ENCODE measurements at places on chromosomes 2 and 18.

DNA sequence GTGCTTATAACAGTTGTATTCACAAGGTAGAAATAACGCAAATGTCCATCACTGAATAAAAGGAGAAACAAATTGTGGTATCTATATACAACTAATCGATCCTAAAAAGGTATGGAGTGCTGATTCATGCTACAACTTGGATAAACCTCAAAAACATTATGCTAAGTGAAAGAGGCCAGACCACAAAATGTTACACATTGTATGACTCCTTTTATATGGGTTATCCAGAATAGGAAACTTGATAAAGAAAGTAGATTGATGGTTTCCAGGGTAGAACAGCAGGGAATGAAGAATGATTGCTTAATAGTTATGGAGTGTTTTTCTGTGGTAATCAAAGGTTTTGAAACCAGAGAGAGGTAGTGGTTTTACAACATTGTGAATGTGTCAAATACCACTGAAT, 432.2 kb upstream of the TRIB2 start:
- no peak for DNase-seq

DNA sequence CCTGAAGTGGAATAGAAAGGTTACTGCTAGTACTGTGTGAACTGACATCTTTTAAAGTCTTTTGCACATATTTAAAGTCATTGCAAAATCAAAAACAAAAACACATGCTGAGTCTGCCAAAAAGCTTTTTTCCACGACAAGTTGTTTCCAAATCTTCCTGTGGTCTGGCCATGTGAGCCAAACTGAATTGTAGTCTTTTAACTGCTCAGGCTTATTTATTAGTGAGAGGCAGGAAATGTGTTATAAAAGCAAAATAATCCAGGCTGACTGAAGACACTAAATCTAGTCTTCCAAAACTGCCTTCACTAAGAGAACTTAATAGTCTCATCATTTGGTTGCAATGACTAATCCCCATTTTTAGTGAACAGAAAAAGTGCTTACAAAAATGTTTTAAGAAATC, 2.3 kb downstream of the KRCC1 start:
- no peak for DNase-seq

GRCh38 chr2:196927376-196928225, 1.1 kb upstream of the PGAP1 start:
- peak; percentile 39 for DNase-seq

- no peak for DNase-seq
Measured at GRCh38 chr18:54094474-54094873, 130.0 kb downstream of the MBD2 start.

DNA sequence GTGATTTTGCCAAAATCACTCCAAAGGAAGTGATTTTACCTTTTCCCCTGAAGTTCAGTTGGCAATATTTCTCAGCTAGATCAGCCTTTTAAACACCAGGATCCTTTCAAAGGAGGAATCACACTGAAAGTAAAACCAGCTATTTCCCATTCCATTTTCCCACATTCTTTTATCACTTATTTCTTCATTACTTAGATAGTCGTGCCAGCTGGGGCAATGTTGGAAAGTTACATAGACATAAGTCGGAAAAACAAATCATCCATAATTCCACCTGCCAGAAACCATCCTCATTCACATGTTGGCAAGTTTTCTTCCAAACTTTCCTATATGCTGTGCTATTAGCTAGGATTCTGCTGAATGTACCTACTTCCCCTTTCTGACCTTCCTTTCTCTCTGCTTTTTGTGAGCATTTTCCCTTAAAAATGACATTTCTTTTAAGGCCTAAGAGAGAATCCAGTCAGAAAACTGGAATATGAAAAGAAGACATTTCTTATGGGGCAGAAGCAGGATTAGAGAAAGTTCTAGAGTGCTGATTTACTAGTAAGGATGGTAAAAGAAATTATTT, 170.0 kb upstream of the STK17B start:
- DNase-seq = no peak

DNA sequence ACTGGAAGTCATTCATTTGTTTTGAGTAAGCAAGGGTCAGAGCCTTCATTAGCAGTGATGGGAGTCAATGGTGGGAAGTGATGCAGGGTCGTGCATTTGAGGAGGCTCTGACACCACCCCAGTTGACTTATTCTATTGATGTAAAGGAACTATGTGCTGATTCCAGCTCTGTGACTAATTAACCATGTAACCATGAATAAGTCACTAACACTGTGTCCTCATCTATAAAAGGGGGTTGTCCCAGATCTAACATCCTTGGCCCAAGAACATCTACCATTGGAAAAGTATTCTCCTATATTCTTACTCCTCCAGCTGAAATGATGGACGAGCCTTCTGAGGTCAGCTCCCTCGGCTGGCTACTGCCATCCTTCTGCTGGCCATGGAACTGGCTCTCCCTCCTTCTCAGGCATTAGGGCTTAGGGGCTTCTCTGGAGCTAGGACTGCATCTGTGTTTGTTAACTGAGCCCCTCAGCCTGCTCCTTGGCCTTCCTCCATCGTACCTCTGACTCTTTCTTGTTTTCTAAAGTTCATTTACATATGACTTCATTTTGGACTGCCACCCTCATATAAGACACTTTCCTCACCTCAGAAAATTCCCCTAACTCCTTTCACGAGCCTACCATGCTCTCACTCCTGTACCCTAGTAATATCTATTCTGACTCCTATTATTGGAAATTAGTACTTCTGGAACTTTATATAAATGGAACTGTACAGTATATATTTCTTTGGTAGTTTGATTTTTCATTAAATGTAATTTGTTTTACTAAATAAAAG, 115.5 kb downstream of the KCTD1 start:
- no peak for DNase-seq

GRCh38 chr2:181660181-181660580, 3.3 kb upstream of the CERKL start:
- DNase-seq = no peak

GRCh38 chr18:73807551-73808192, 340.0 kb downstream of the FBXO15 start:
- no peak for DNase-seq

- DNase-seq = no peak
Measured at GRCh38 chr2:7161501-7161900, 244.3 kb downstream of the RNF144A start.

DNA sequence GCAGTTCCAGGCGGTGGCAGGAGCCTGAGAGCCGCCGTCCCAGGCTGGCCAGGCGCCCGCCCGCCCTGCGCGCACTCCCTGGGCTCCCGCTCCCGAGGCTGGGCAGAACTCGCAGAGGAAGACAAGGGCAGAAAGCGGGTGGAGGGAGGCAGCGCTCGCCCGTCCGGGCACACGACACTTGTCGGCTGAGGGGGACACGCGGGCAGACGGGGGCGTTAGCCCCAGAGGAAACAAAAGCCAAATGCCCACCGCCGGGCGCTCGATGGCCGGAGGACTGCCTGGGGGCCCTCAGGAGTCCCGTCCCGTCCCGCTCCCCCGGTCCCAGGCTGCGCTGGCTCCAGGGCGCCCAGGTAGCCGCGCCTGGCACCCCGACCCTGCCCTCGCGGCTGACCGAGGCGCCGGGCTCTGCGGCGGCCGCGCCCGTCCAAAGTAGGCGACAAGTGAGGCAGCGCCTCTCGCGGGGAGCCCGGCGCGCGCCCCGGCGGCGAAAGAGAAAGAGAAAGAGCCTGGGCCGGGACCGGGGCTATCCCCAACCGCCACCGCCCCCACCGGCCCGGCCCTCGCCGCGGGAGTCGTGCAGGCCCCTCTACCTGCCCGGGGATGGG, 491 bp downstream of the L3MBTL4 start:
- no peak for DNase-seq

GRCh38 chr18:24395049-24395795, 2.4 kb downstream of the OSBPL1A start:
- DNase-seq = no peak

- DNase-seq = peak; percentile 45
Measured at GRCh38 chr2:70143314-70144150, 47.3 kb downstream of the C2orf42 start.

DNA sequence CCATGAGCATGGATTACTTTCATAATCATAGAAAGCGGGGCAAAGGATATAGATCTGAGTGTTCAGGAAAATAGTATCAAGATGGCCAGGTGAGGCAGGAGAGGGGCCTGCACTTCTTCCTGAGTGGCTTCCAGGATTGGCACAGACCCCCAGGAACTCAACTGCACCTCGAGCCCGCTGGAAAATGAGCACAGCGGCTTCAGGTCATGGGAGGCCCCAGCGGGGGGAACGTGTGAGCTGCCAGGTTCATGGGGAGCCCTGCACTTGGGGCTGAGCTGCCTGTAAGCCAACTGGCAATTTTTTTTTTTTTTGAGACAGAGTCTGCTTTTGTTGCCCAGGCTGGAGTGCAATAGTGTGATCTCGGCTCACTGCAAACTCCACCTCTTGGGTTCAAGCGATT, 81.5 kb upstream of the ODC1 start:
- no peak for DNase-seq

DNA sequence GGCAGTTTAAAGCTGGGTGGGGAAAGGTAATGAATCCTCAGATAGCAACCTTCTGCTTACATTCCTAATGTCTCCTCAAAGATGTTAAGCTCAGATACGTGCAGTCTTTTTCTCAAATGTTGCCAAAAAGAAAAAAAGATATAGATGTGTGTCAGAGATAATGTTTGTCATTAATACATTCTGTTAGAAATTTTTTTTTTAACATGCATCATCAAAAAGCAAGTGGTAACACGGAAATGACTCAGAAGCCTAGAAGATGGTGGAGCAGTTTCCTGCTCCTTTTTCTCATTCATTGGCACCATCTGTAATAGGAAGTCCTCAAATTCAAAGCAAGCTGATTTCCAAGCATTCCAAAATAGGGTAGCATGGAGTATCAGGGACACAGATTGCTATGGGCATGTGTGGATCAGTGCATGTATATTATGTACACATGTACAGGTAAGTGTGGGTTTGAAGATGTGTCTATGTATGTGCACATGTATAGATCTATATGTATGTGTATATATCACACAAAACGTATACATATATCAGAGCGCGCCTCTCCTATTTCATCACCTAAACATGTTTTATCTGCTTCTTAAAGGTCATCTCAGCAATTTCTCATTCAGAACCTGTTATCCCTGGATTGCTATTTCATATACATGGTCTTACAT, 79.9 kb upstream of the ITGB6 start:
- DNase-seq = no peak

DNA sequence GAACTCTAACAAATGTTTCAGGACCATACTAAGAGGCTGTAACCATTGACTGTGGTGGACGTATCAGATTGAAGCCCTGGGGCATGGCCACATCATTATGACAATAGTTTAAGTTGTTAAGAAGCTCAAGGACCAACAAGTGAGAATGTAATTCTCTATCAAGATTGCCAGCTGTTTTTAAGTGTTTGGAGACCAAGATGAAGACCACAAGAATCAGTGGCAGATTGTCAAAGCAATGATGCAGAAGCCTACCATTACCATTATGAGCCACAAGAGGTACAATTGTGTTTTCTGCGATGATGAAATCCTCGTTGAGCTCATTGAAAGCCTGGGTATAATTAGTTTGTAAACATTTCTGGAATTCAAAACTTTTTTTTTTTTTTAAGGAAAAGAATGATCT, 261.1 kb upstream of the ZEB2 start:
- no peak for DNase-seq

GRCh38 chr2:6913415-6914157, 3.6 kb upstream of the RNF144A start:
- DNase-seq = peak; percentile 35

- no peak for DNase-seq
Measured at GRCh38 chr2:215794829-215795546, 218.4 kb downstream of the MREG start.

GRCh38 chr2:152242787-152243472, 67.4 kb upstream of the STAM2 start:
- DNase-seq = no peak

- no peak for DNase-seq
Measured at GRCh38 chr2:44956843-44957242, 15.3 kb downstream of the SIX3 start.

Data from activated CD4-positive, alpha-beta T cell treated with anti-CD3 and anti-CD28 coated beads, Interleukin-2, amount 50 U/mL, for 1 hour (primary cell).